Effector CD8-positive, alpha-beta T cell (primary cell): ENCODE measurements at places on chromosomes 12 and 14.

GRCh38 chr14:66306101-66306500 lies 180.1 kb upstream of the CCDC196 start:
- no peak for DNase-seq

- no peak for DNase-seq
Measured at GRCh38 chr14:20971705-20972021, 16.4 kb downstream of the RNASE2 start.

DNA sequence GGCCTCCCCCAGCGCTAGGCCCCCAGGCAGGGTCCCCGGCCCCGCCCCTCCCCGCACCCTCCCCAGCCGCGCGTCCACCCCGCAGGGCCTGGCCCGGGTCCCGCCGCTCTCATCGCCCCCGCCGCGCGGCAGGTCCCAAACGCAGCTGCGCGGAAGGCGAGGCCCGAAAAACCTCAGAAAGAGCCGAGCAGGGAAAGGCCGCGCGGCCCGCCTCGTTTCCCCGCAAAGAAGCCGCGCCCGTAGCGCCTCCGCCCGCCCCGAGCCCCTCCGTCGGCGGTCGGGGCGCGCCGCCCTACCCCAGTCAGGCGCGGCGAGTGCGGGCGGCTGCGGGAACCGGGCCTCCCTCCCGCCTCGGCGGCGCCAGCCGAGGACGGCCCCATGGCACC lies 324 bp downstream of the POLE start:
- no peak for DNase-seq

GRCh38 chr12:132593521-132593920 lies 16.9 kb downstream of the LRCOL1 start:
- DNase-seq, result no peak

- no peak for DNase-seq
Measured at GRCh38 chr14:71539650-71540285, 392.5 kb upstream of the RGS6 start.

DNA sequence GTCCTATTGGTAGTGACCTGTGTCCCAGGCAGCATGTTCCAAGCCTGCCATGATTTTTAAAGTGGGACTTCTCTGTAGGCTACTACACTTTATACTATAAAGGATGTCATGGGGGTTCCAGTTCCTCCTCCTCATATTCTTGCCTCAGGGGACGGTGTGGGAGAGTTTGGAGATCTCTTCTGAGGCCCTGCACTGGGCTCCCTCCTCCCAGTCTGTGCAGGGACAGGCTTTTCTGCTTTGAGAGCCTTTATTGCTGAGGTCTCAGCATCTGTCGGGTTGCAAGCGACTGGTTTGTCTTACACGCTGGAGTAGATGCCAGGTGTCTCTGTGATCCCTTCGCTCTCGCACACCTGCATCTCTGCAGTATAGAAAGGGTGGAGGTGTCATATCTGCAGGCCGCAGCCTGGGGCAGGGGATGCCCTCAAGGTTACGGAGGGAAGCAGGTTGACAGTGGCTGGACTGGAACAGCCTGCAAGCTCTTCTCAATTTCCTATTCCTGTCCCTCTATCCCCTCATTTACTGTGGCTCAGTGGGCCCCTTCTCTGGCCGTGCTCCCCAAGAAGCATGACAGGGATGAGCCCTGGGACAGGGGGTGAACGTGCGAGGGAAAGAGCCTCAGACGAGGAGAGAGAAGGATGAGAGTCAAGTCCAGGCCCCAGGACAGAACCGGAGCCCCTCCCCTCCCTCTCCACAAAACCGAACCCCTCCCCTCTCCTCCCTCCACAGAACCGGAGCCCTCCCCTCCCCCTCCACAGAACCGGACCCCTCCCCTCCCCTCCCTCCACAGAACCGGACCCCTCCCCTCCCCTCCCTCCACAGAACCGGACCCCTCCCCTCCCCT lies 51.3 kb downstream of the SLC6A12 start:
- no peak for DNase-seq

GRCh38 chr12:65607401-65607841 lies 216.9 kb upstream of the HMGA2 start:
- no peak for DNase-seq

DNA sequence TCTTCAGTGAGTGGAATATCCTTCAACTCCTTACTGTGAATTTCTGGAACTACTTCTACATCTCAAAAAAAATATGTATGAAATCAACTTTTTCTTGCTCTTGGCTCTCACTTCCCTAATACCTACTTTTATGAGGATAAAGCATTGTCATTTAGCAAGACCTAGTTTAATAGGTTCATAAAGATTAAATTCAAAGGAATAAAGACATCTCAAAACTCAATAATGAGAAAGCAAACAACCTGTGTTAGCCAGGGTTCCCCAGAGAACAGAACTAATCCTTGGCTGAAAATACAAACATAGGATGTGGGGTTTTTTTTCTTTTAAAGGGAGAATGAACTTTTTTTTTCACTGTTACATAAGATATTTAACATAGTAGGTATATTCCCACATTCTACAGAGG lies 57.9 kb downstream of the SCFD1 start:
- DNase-seq, result no peak

GRCh38 chr12:52009081-52009751 lies 2.5 kb downstream of the TAMALIN start:
- DNase-seq, result no peak

GRCh38 chr12:123971770-123972456 lies 718 bp downstream of the CCDC92 start:
- peak; percentile 36 for DNase-seq

DNA sequence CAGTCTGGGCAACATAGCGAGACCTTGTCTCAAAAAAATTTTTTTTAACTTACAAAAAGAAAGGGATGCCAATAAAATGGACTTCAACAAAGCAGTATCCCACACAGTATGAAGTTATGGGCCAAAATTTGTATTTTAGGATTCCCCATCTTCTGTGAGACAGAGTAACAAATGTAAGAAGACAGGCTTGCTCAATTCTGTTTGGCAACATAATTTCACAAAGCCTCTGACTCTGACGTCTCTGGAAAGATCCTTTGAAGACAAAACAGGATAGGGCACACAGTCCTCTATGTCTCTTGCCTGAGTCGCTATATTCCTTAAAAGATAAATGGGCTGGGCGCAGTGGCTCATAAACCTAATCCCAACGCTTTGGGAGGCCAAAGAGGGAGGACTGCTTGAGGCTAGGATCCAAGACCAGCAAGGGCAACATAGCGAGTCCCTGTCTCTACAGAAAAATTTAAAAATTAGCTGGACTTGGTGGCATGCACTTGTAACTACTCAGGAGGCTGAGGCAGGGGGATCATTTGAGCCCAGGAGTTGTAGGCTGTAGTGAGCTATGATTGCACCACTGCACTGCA lies 1.1 kb upstream of the HOMEZ start:
- no peak for DNase-seq

GRCh38 chr14:22466491-22466890 lies 122.5 kb downstream of the DAD1 start:
- DNase-seq, result no peak

DNA sequence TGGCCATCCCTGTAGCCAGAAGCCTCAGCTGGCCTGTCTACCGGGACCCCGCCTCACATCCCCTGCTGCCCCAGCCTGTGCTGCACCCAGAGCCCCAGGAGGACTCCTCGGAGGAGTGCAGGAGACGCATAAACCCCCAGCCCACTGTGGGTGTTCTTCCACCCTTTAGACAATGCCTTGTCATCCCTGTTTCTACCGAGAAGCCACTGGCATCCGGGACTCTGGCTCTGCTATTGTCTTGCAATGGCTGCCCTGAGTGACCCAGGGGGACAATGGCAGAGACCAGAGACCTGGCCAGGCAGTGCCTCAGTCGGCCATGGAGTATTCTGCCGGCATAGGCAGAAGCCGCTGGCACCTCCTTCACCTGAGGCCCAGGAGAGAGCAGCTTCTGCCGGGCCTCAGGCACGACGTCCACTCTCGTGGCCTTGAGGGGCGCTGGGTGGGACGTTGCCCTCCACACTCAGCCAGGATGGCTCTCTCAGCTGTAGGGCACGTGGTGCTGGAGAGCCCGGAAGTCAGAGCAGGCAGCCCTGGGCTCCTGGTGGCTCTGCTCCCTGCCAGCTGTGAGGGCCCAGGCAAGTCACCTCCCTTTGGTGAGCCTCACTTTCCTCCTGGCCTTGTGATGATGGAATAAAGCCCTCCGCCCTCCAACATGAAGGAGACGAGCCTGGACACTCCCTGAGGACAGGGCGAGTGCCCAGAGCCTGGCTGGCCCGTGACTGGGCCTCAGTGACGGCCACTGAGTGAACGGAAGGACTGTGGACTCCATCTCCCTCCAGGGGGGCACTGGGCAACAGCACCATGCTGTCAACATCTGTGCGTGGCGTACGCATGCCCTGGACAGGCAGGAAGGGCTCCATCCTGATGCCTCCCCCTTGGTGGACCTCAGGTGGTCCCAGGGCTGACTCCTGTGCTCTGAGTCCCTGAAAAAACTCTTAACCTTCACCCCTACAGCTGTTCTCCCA lies 41.0 kb downstream of the TRAFD1 start:
- no peak for DNase-seq

DNA sequence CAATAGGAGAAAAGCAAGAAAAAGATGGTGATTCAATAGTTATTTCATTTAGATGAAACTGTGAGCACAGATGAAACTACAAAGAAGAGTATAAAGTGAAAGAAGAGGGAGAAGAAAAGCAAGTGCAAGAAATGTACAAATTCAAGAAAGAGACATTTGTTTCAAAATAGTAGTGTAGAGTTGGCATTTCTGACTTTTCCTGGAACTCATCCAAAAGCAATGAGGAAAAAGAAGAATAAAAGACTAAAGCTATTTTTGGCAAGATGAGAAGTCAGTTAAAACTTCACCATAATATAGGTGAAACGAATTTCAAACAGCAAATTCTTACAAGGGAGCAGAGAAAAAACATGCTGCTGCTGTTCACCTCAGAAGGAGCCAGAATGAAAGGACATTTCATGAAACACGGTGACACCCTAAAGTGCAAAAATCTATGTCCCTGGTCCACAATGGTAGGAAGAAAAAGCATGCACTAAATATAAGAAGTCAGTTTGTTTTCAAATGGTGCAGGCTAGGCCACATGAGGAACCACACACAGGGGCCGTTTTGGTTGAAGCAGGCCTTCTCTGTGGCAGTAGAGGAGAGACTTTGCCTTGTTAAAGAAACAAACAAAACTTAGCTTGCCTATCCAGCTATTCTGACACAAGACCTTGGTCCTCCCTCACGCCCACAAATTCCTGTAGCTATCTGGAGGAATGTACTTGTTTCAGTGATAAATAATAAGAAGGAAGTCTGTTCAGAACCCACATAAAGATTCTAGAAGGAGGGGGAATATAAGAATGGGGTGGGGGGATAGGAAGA lies 11.1 kb upstream of the CMAS start:
- no peak for DNase-seq

GRCh38 chr14:82854131-82854530 lies 1320.5 kb upstream of the SEL1L start:
- no peak for DNase-seq

GRCh38 chr12:64895526-64895925 lies 71.1 kb downstream of the TBC1D30 start:
- no peak for DNase-seq

DNA sequence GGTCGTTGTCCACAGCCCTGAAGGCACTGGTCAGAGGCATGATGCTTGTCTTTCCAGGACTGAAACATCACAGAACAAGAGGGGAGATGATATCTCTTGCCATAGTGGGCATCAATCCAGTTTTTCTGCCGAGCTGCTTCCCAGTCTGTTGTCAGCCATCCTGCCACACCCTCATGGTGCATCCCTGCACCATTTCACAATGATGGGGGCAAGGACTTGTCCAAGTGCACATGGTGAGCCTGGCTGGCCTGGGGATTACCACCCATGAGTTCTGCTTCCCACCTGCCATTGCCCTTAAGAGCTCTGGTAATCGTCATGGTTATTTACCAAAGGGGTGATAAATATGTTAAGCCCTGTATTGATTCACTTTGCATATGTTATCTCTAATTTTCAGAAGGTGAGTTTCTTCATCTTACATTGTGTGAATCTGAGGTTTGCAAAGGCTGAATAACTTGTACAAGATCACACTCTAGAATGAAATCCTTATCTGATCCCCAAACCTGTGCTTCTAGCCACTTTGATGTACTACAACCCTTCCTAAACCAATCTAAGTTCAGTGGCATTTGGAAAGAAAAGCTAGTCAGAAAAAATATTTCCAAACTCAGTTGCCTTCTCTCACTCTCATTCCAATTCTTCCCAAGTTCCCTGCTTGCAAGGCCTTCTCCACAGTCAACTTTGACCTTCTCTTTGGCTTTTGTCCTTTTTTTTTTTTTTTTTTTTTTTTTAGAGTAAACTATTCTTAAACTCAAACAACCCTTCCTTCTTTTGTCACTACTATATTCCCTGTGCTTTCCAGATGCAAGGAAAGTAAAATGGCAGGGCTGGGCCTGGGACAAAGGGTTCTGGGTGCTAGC lies 2.3 kb downstream of the AVIL start:
- DNase-seq, result no peak

- DNase-seq, result no peak
Measured at GRCh38 chr12:51823875-51824565, 24.5 kb downstream of the FIGNL2 start.
